Left cardiac atrium (tissue), 4 donors: ENCODE measurements at places on chromosomes 1 and 21.

GRCh38 chr1:8239306-8240023 lies 78.4 kb upstream of the SLC45A1 start:
- DNase-seq: peak; percentile 36

DNA sequence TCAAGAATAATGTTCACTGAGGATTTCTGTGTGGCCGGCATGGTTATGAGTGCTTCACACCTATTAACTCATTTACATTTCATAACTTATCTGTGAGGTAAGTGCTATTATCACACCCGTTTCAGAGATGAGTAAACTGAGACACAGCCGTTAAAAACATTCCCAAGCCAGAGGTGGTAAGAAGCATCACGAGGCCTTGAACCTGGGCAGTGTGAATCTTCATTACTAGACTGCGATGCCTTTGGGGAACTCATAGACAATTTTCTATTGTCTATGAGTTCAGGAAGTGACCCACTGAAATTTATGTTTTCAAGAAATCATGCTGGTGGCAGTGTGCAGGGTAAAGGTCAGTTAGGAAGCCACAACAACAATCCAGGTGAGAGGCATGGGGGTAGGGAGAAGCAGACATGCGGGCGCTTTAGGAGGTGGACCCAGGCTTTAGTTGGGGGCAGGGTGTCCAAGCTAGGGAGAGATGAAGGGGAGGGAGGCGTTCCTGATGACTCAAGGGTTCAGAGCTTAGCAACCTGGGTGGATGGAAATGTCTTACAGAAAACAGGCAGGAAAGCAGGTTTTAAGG lies 14.5 kb downstream of the GNG12 start:
- DNase-seq: no peak

GRCh38 chr1:19371226-19372135 lies 59.4 kb downstream of the SLC66A1 start:
- no peak for DNase-seq

- DNase-seq: no peak
Observed at GRCh38 chr1:47866601-47867437, 130.4 kb downstream of the TRABD2B start.

GRCh38 chr1:147618077-147618569 lies 52.2 kb downstream of the ACP6 start:
- DNase-seq: no peak
